ENCODE measurements at places on chromosomes 7 and 10.

DNA sequence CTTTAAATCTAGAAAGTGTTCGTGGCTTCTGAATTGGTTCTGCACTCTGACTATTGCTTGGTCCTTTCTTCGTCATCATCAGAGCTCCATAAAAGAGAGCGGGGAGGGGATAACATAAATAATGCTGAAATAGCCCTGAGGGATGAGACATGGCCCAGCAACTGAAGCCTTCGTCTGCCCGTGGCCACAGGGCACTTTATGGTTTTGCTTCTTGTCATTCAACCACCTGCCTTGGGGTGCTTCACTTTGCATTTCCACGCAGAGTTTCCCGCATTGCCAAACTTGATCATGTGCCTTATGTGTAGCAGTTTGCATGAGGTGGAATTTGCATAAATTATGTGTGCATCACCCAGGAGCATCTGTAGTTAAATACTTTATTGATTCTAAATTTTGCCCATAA, 15.9 kb downstream of the GSTO2 start:
- DNase-seq: no peak

GRCh38 chr10:50674469-50675254, 50.9 kb upstream of the SGMS1 start:
- DNase-seq: no peak

- DNase-seq: no peak
Observed at GRCh38 chr10:94591461-94592205, 46.0 kb downstream of the HELLS start.

DNA sequence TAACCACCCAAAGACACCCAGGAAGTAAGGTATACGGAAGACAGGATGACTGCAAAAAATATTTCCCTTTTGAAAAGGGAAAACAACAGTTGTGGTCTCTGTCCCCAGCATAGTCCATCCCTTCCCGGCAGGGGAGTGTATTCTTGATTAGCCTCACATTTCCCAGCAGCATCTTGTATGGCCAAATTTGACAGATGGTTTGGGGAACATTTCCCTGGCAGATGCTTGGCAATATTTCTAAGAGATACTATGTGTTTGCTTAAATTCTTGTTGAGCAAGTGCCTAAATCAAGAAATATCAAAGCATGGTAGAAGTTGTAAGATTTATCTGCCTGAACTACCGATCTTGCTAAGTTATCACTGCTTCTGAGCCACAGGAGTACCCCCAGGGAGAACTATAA, 56.9 kb upstream of the TPK1 start:
- no peak for DNase-seq

GRCh38 chr7:114432703-114433102, 18.1 kb downstream of the FOXP2 start:
- DNase-seq: no peak

- DNase-seq: no peak
Observed at GRCh38 chr7:770741-771166, 43.7 kb upstream of the PRKAR1B start.

DNA sequence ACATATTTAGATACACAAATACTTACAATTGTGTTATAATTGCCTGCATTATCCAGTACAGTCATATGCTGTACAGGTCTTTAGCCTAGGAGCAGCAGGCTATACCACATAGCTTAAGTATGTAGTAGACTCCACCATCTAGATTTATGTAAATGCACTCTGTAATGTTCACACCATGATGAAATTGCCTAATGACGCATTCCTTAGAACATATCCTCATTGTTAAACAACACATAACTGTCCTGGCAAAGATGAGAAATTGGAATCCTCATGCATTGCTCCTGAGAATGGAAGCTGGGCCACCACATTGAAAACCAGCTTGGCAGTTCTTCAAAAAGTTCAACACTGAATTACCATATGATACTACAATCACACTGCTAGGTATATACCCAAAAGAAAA, 1002.8 kb upstream of the CELF2 start:
- DNase-seq: no peak

GRCh38 chr7:24668927-24669635, 88.2 kb downstream of the GSDME start:
- DNase-seq: no peak

DNA sequence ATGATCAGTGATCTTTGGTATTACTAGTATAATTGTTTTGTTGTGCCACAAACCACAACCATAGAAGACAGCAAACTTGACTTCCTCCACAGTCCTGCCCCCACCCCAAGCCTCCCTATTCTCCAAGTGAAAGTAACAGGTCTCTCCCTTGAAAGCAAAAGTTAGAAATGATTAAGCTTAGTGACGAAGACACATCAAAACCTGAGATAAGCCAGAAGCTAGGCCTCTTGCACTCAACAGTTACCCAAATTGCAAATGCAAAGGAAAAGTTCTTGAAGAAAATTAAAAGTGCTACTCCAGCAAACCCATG, 7.5 kb downstream of the SAR1A start:
- no peak for DNase-seq

GRCh38 chr7:12488341-12488740, 82.2 kb upstream of the SCIN start:
- no peak for DNase-seq

DNA sequence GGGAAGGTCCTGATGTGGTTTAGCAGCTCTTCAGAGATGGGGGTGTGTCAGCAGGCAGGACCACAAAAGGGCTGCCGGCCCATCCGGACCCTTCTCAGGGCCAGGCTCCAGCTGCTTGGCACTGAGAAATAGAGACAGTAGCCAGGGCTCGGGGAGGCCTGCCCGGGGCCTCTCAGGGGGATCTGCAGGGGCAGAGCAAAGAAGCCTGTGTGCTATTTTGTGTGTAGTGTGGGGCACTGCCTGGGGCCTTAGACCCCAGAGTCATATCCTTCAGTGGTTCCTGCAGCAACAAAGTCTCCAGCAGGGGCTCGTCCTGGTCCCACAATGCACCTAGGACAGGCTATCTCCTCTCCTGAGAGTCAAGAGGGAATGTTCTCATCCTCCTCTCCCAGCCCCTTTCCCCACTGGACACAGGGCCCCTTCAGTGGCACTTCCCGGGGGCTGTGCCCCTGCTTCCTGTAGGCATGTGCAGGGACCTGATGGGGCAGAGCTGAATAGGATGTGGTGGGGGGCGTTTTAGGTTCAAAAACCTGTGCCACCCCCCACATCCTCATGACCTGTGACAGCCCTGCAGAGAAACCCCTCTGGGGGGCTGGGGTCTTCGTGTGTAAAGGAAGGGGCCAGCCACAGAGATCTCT, 159.5 kb upstream of the RHEB start:
- DNase-seq: no peak

GRCh38 chr7:84187087-84187805, 7.3 kb downstream of the SEMA3A start:
- DNase-seq: no peak
